Stimulated activated CD8-positive, alpha-beta memory T cell treated with anti-CD3 and anti-CD28 coated beads, Interleukin-12 subunit alpha, Interleukin-12 subunit beta, amount 100 ng/mL, for 1 hour (primary cell): ENCODE measurements at places on chromosomes 3 and 15.

- no peak for DNase-seq
Measured at GRCh38 chr3:186209810-186210752, 101.2 kb upstream of the ETV5 start.

GRCh38 chr3:22210693-22211092 is 459.7 kb upstream of the ZNF385D start:
- DNase-seq, result no peak

DNA sequence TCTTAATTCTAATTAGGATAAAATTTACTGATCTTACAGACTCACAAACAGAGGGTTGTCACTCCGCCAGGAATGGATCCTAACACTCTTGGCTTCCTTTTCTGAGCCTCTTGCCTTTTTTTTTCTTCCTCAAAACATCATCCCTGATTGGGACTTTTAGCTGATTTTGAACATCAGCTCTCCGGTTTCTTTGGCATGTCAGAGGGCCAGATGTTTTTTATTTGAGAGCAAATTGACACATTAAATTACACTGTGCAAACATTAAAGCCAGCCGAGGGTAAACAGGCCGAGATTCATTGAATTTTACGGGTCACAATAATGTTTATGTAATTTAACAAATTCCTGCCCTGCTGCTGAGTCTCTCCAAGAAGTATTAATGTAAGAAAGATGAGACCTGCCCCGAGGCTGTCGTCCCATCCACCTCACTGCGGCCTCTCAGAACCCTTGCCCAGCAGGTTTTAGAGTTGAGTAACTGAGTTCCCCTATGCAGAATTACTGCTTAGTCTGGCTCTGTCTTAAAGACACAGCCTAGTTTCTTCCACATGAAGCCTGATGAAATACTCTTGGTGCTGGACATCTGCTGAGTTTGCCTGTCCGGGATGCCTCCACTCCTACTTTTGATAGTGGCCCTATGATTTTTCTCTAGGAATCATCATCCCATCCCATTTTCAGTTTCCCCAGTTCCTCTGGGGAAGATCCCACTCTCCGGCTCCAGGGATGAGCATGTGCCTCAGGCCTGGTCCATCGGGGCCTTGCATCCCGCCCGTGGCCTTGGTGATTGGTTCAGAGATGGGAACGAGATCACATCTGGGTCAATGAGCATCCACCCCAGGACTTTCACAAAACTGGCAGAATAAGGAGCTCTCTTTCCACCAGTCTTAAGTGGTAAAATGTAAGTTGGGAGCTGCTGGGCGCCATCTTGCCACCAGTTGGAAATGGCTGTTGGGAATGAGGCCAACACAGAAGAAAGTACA is 226.6 kb upstream of the TLE3 start:
- DNase-seq, result no peak

DNA sequence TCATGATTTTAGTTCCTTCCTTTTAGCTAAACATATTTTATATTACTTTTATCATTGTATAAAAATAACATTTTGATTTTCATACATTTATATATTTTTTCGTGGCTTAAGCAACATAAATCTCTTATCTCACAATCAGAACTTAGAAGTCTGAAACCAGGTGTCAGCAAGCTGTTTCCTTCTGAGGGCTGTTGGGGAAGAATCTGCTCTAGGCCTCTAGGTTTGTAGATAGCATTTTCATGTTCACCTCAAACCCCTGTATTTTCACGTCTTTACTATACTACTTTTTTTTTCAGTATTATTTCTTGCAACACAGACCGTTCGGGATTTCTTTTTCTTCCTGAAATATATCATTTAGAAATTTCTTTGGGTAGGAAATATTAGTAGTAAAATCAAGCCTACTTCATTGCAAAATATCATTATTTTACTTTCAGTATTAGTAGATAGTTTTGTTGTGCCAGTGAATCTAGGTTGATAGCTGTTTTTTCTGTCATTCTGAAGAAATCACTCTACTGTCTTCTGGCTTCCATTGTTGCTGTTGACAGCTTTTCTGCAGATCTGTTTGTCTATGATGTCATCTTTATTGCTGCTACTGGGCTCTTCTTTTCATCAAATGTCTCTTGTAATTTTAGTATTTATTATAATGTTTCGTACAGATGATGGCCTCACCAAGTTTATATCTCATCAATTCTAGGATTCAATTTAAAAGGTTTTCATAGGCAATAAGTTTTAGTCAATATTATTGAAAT is 756.3 kb downstream of the VGLL3 start:
- no peak for DNase-seq

- no peak for DNase-seq
Measured at GRCh38 chr3:5134019-5134391, 11.9 kb downstream of the ARL8B start.

DNA sequence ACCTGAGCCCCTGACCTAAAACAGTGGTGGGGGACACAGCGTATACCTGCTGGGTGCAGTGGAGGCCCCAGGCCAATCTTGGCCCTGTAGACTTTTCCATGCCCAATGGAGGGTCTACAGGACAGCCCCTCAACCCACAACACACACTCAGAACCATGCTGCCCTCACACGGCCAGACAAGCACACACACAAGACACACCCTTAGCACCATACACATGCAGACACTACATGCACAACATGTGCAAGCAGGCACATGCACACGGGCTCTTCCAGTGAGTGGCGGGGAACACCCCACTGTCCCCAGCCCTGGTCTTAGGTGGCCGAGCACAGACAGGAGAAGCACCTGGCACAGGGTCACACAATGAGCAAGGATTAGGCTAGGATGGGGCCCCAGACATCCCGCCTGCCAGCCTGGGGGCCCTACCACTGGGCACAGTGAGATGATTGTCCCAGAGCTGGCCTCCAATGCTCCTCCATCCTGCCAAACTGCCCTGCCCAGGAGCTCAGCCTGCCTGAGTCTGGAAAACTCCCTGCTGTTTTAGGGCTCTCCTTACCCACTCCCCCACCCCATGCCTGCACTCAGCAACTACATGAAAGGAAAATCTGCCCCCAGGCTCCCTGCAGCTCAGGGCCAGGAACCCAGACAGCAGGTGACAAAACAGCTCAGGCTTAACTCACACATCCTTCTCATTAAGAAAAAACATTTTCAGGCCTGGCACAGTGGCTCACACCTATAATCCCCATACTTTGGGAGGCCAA is 15.8 kb downstream of the IQSEC1 start:
- DNase-seq, result no peak

DNA sequence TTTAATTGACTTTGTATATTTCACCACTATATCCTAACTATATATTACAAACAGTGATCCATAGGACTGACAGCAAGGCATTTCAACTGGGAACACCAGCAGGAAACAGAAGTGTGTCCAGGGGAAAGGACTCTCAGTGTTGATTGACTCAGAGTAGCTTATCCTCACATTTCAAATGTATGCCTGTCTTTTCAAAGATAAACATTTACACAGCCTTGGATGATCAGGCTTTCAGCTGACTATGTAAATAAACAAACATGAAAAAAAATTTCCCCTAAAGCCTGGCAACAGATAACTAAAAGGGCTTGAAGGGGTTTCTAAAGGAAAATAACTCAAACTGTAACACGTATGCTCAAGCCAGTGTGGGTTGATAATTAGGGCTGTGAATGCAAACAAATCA is 321.8 kb downstream of the TBC1D5 start:
- DNase-seq, result no peak

GRCh38 chr3:129673897-129674797 is 67.7 kb upstream of the PLXND1 start:
- DNase-seq, result no peak

- no peak for DNase-seq
Measured at GRCh38 chr15:75732809-75733451, 20.3 kb upstream of the CSPG4 start.

- DNase-seq, result no peak
Measured at GRCh38 chr3:82942041-82942440, 1180.6 kb upstream of the GBE1 start.
